ENCODE measurements at places on chromosomes 5 and 9.
A peak's percentile ranks its signal among the peaks of the same experiment; 100 is the strongest.

DNA sequence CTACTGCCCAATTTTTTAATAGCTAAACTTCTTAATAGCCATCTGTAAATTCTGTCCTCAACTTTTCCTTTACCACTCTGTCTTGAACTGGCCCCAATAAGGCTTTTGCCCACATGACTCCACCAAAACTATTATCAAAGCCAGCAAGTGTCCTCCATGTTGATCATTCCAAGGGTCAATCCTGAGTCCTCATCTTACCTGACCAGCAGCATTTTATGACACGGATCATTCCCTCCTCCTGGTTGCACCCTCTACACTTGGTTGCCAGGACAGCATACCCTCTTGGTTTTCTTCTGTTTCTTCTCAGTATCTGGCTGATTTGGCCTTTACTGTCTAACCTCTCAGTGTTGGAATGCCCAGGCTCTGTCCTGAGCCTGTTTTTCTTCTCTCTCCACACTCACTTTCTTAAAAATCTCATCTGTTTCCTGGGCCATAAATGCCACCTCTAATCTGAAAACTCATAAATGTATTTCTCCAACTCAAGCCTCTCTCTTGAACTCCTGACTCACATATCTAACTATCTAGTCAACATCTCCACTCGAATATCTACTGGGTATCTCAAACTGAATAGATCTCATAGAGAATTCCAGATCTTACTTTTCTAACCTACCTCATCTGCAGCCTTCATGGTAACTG is 40.0 kb upstream of the CDC42SE2 start:
- DNase-seq: no peak

DNA sequence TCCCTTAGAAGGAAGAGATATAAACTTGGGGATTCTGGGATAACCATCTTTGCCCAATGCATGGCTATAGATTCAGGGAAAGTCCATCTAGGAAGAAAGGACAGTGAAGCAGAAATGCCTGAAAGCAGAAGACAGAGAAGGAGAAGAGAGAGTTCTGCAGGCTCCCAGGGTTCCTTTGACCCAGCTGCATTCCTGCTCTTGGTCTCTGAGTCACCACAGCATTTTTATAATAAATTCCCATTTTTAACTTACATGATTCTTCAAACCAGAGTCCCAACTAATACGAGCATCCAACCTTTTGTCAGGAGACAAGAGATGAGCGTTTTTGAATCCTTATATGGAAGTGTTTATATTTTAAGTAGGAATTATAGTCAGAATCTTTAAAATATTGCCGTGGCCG is 12.0 kb upstream of the AOPEP start:
- DNase-seq: no peak

GRCh38 chr5:40945111-40945510 is 35.8 kb downstream of the C7 start:
- no peak for DNase-seq

DNA sequence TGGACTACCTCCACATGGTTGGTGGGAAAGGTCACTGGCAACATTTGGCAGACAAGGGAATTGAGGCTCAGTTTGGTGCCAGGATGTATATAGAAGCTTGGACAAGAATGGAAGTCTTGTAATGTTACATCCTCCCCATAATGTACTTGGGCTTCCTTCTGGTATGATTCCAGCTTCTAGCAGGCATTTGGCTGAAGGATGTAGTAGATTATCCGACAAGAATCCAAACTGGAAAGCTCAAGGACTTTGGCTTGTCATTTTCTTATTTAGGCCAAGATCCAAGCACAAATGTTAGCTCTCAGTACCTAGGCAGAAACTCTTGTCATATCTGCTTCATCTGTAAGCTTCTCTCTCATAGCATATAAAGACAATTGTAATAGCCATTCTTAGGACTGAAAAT is 209.1 kb downstream of the MAPKAP1 start:
- DNase-seq: no peak

DNA sequence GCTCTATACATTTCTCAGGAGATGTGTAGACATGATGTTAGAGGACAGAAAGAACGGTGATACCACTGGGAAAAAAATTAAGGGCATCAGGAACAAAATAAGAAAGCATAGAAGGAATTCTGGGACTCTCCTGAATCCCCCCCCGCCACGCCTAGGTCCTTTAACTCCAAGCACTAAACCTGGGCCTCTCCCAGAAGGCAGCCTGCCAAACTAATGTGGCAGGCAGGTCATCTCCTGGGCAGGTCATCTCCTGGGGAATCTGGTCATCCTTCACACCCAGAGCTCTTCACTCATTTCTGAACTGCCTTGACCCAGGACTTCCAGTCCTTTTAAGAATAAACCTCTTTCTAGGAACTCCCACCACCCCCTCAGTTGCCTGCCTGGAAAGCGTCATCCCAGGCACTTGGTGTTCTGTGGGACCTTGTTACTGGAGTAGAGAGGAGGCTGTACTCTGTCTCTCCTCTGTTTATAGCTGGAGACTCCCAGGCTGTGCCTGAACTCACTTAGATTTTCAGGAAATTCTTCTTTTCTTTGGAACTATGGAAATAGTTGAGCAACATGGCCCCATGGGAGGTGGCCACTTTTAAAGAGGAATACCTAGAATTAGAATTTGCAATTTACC is 24.1 kb downstream of the PSAT1 start:
- no peak for DNase-seq

GRCh38 chr9:88567870-88568269 is 32.9 kb downstream of the NXNL2 start:
- no peak for DNase-seq

GRCh38 chr5:74538206-74538661 is 102.3 kb downstream of the ENC1 start:
- peak; percentile 93 for DNase-seq

DNA sequence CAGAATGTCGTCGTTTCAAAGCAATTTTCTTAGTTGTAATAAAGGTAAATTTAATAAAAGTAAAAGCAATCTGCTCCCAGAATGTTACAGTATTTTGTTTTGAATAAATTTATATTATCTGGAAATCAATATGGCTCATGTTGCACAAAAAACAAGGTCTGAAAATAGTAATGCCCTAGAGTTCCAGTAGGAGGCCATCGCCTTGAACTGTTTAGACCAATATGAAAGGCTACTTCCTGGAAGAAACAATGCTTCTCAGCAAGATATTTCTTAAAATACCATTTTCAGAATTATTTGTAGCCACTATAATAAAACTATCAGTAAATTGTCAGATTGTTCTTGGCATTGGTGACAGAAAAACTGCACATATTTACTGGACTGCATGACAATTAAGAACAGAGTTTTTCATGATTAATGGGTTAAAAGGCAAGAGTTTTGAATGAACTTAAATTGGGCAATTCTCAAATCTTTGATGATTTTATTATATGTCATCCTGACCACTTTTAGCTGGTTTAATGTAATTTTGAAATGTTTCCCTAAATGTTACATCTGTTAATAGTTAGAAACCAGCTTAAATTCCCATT is 153.2 kb downstream of the COMMD10 start:
- DNase-seq: no peak

DNA sequence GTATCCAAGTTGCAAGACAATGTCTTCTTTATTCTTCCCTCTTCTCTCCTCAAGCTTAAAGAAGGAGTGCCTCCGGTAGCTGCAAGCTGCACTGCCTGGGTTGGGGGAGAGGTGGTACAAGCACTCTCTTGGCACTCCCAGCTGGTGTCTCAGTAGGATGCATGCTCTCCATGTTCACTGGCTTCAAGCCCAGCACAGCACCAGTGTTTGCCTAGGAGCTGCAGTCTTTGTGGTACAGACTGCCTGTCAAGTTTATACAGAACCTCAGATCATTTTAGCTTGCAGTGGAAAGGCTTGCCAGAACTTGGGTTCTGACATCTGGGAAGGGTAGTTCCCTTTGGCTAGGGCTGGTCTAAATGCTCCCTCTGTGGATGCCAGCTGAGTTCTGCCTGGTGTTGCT is 505.6 kb downstream of the MAN2A1 start:
- DNase-seq: no peak

GRCh38 chr9:70701163-70701562 is 286.7 kb upstream of the KLF9 start:
- no peak for DNase-seq

GRCh38 chr9:79667817-79668436 is 96.2 kb downstream of the TLE4 start:
- no peak for DNase-seq

GRCh38 chr5:83015676-83016075 is 61.5 kb downstream of the TMEM167A start:
- DNase-seq: no peak

GRCh38 chr9:96609732-96610131 is 9.9 kb downstream of the CDC14B start:
- DNase-seq: no peak

- no peak for DNase-seq
Observed at GRCh38 chr9:90175865-90176264, 466.8 kb downstream of the DIRAS2 start.

DNA sequence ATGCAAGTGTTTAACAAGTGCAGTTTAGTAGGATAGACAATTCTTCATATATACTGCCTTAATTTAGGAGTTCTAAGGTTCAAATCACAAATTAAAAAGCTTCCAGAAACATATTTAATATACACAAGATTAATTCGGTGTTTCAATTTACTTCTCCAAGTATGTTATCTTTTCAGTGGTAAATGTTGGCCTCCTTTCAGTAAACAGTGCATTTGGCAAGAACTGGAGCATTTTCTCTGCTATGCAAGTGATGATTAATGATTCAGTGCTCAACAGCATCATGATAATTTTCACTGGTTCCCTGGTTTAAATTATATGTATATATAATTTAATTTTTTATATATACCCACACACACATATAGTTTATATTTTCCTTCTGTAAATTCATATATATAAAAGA is 541.7 kb downstream of the EFNA5 start:
- no peak for DNase-seq

- peak; percentile 81 for DNase-seq
Observed at GRCh38 chr9:112061152-112061740, 113.9 kb downstream of the SUSD1 start.

DNA sequence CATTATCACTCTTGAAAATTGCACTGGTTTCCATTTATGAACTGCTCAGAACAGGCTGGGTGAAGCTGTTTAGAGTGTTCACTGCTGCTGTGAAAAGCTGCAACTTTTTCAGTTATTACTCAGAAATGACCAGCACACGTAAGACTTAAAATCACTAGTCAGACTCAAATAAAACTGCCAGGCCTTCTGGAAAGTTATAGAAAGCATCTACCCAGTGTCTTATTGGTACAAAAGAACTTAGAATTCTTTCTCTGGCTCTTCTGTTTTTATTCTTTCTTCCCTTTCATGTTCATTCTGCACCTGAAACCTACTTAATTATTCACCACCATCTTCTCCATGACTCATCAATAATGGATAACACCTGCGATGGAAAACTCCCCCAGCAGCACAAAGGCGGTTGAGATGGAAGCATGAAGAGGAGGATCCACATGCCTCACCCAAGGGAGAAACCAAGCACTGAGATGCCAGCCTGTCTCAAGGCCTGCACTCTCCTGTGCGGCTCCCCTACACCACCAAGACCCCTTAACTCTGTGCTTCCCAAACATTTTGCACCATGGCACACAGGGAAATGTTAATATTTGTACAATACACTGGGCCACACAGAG is 171.9 kb downstream of the ENTREP1 start:
- DNase-seq: no peak

DNA sequence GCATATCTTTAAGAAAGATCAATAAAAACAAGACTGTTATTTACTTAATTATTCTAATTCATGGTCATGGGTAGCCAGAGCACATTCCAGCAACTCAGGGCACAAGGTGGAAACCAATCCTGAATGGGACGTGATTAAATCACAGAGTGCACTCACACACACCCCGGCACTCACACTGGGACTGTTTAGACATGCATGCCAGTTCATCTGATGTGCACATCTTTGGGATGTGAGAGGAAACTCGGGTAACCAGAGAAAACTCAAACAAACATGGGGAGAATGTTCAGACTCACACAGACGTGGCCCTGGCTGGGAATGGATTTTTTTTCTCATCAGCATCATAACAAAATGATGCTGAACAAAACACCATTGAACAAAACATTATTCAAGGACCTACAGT is 29.4 kb downstream of the SMAD5 start:
- DNase-seq: no peak

DNA sequence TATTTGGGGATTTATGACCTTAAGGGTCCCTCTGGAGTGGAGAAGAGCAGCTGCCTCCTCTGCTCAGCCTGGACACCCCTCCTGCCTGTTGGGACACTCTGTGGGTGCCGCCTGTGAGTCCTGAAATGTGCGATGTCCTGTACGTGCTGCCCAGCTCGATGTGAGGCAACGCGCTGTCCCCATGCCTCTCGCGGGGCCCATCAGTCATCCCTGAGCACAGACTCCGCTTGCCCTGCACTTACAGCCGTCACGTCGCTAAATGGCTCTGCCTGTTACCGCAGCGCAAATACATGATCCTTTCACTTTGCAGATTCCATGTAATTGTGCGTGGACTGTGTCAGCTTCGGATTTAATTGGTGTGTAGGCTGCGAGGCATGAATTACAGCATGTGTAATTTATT is 27.1 kb downstream of the IRX4 start:
- no peak for DNase-seq

- no peak for DNase-seq
Observed at GRCh38 chr5:55492449-55492848, 42.3 kb downstream of the PLPP1 start.

GRCh38 chr9:93219692-93220091 is 35.8 kb downstream of the WNK2 start:
- no peak for DNase-seq

- DNase-seq: no peak
Observed at GRCh38 chr5:4185127-4185526, 589.5 kb downstream of the IRX1 start.

DNA sequence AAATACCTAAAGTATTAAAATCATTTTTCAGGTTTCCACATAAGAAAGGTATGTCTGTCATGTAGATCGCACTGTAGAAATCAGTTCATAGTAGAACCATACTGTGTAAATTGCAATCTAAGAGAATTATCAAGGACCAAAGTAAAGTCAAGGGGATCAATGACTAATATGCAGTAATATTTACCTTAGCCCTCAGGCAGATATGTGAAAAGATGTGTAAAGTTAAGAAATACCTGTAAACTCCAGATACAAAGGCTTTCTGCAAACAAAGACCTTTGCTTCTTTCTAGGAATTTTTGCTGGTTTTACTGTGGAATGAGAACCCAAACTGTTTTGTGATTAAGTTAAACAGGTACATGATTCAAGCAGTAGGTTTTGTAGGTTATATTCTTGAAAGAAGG is 11.6 kb downstream of the POLK start:
- DNase-seq: no peak

GRCh38 chr5:98791898-98792580 is 18.6 kb downstream of the RGMB start:
- no peak for DNase-seq

DNA sequence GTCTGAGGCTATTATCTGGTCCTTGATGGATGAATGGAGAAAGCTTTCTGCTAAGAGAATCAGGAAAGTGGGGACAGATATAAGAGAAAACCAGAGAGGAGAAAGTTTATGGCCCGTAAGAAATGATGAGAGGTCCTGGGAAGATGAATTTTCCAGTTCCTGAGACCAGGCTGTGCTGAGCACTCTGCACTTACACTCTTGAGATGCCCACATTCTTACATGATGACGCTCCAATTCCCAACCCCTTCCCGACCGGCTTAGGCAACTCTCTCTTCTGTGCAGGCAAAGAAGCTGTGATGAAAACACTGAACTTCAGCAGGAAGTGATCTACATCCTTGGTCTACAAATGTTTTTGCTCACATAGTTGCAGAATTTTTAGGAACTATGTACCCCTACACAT is 417.0 kb downstream of the ARHGEF28 start:
- no peak for DNase-seq

Measured in fibroblast of the conjunctiva (primary cell).